ENCODE measurements at places on chromosomes 1 and 21.

GRCh38 chr21:34736116-34736874 lies 67.5 kb downstream of the CLIC6 start:
- no peak for DNase-seq

DNA sequence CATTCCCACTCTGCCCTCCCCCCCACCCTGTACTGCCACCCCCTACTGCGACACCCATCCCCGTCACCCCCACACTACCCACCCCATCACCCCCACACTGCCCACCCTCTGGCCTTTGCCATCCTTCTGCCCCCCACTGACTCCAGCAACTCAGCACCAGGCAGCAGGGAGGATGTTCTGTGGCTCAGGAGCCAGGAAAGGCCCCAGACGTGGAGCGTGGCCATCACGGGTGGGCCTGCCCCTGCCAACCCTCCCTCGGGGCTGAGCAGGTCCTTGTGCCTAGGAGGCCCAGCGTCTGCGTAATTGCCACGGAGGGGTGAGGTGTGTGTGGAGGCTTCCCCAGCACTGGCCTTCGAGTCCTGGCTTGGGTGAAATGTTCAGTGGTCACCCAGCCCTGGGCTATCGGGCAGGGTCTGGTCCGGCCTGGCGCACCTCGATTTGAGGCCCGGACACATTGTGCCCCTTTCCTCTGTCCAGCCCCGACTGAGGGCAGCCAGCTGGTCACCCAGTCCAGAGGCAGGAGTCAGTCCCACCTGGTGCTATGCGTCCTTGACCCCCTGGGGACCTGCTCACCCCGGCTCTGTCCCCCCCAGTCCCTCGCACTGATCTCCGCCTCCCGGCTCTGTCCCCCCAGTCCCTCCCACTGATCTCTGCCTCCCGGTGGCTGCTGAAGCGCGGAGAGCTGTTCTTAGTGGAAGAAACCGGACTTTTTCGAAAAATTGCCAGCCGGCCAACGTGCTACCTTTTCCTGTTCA lies 23.0 kb downstream of the ARHGEF16 start:
- no peak for DNase-seq

- no peak for DNase-seq
Observed at GRCh38 chr1:157104598-157105293, 5.1 kb upstream of the ETV3L start.

- DNase-seq = no peak
Observed at GRCh38 chr1:68185743-68186142, 46.6 kb downstream of the WLS start.

DNA sequence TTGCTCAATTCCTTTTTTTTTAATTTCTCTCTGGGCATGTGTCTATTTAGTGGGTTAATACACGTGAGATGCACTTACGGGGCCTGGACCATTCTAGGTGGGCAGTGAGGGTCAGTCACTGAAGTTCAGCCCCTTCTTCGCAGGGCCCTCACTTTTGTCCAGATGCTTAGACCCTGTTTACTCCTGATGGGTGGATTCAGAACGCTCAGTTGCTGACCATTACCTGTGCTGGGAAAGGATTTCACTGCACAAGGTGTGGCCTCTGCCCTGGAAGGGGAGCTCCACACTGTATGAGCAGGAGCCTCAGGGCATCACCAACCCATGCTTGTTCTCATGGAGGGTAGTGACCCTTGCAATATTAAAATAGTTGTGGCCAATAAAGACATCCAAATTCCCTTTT lies 4.5 kb downstream of the PRAMEF12 start:
- no peak for DNase-seq

DNA sequence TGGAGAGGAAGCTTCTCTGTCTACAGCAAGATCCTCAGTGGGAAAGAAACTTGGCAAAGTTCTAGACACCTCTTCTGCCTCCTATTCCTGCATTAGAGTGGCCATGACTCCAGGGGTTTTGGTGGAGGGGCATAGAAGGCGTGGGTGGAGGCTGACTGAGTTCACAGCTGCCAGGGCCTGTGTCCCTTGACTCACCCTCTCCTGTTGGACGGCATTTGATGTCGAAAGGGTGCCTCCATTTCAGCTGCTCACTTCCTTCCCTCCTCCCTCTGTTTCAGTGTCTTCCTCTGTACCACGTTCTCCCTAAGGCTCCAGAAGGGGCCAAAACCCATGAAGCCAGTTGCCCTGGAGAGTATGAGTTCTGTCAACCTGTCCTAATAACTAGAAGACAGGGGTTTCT lies 632 bp downstream of the TMEM79 start:
- DNase-seq = no peak
